ENCODE measurements at places on chromosomes 4 and X.

DNA sequence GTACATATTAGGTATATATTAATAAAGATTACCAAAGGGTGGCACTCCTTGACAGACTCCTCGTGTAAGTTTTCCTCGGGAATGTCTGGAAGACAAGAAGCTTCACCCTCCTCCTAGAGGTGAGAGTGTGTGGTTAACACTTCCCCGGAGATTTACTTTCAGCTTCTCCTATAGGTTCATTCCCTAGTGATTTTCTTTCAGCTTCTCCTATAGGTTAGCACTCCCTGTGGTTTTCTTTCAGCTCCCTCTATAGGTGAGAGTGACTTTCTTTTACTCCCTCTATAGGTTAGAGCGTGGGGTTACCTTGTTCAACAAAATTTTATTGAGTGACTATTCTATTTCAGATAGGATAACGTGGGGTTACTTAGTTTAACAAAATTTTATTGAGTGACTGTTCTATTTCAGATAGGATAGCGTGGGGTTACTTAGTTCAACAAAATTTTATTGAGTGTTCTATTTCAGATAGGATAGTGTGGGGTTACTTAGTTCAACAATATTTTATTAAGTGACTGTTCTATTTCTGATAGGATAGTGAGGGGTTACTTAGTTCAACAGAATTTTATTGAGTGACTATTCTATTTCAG, 106.0 kb upstream of the PLAC1 start:
- no peaks in the 10 kb centered on the region for H3K36me3 ChIP-seq
- H3K27me3 ChIP-seq, result no peaks in the 10 kb centered on the region
- peak; percentile 25 for DNase-seq
- no peak overlapping the region for H3K27ac ChIP-seq

- peaks cover 31% of the 10 kb centered on the region for H3K4me1 ChIP-seq
- no peaks in the 10 kb centered on the region for H3K27me3 ChIP-seq
- H3K4me3 ChIP-seq, result no peak overlapping the region
- DNase-seq, result no peak
- peak overlapping the region; percentile 25 for H3K27ac ChIP-seq
- no peaks in the 10 kb centered on the region for H3K36me3 ChIP-seq
Observed at GRCh38 chr4:55249476-55249875, 96.6 kb upstream of the SRD5A3 start.

DNA sequence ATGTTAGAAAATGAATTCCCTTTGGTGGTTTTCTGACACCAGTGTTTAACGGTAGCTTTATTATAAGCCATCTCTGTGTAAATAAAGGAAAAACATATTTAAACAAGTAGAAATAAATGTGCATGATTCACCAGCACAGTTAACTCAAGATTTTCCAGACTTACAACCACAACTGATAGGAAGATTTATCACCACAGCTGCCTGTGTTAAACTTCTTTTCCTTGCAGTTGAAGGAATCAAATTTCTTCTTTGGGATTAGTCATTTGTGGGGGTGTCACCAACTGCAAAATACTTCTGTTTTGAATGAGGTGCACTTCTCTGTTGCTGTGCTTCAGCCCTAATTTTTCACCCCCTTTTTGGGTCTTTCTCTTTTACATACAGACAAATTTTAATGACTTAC, 128.1 kb upstream of the STK26 start:
- DNase-seq, result peak; percentile 5
- H3K27me3 ChIP-seq, result no peaks in the 10 kb centered on the region

GRCh38 chrX:118595501-118596042, 100.0 kb downstream of the DOCK11 start:
- H3K27ac ChIP-seq, result no peak overlapping the region
- H3K27me3 ChIP-seq, result no peaks in the 10 kb centered on the region
- H3K4me1 ChIP-seq, result no peaks in the 10 kb centered on the region
- H3K36me3 ChIP-seq, result no peaks in the 10 kb centered on the region
- DNase-seq, result no peak

GRCh38 chr4:71270901-71271300, 67.9 kb upstream of the SLC4A4 start:
- peaks cover 26% of the 10 kb centered on the region for H3K4me1 ChIP-seq
- no peaks in the 10 kb centered on the region for H3K27me3 ChIP-seq
- H3K27ac ChIP-seq, result no peak overlapping the region
- H3K36me3 ChIP-seq, result no peaks in the 10 kb centered on the region
- H3K4me3 ChIP-seq, result no peak overlapping the region
- peak; percentile 62 for DNase-seq

- H3K4me3 ChIP-seq, result no peak overlapping the region
- H3K27ac ChIP-seq, result no peak overlapping the region
- peaks cover 5% of the 10 kb centered on the region for H3K36me3 ChIP-seq
- no peaks in the 10 kb centered on the region for H3K27me3 ChIP-seq
Observed at GRCh38 chr4:102789317-102789717, 28.5 kb upstream of the MANBA start.

- no peaks in the 10 kb centered on the region for H3K27me3 ChIP-seq
- H3K4me1 ChIP-seq, result no peaks in the 10 kb centered on the region
Observed at GRCh38 chrX:151458824-151459223, 61.8 kb downstream of the VMA21 start.

DNA sequence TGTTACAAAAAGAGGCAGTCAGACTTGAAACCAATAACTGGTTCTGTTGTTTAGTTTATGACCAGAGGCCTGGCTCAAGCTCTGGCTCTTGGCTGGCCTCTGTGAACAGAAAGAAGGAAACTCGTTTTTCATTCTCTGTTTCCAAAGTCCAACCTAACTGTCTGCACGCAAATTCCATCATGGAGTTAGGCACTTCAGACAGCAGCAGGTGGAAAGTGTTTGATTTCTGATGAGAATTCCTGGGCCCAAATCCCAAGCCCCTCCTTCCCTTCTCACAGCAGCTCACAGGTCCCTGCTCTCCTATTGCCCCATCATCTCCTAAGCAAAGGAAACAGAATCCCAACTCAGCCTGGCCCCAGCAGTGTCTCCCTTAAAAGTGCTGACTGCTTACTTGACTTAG, 42.8 kb upstream of the FGF16 start:
- no peak overlapping the region for H3K27ac ChIP-seq
- H3K4me3 ChIP-seq, result no peak overlapping the region
- H3K36me3 ChIP-seq, result no peaks in the 10 kb centered on the region
- H3K27me3 ChIP-seq, result no peaks in the 10 kb centered on the region

GRCh38 chr4:37885496-37885895, 5.4 kb upstream of the TBC1D1 start:
- no peaks in the 10 kb centered on the region for H3K36me3 ChIP-seq
- DNase-seq, result peak; percentile 35
- no peak overlapping the region for H3K4me3 ChIP-seq
- H3K27me3 ChIP-seq, result peaks cover 39% of the 10 kb centered on the region
- peak overlapping the region; percentile 10 for H3K27ac ChIP-seq

DNA sequence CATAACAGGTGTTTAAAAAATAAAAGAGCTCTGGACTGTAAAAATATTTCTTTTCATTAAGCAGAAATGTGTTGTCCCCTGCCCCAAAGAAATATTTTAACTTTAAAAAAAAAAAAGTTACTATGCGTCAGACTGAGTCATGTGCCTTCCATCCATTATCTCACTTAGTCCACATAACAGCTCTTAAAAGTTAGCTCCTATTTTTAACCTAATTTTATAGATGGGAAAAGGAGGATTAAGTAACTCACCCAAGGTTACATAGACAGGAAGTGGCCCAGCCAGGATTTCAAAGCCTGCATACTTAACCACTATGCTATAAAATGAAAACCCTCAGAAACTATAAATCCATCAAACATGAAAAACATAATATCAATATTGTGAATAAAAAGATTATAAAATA, 97.7 kb downstream of the MANBA start:
- H3K27ac ChIP-seq, result no peak overlapping the region
- peaks cover 13% of the 10 kb centered on the region for H3K4me1 ChIP-seq
- no peak for DNase-seq
- H3K27me3 ChIP-seq, result no peaks in the 10 kb centered on the region
- H3K4me3 ChIP-seq, result no peak overlapping the region
- H3K36me3 ChIP-seq, result peaks cover 14% of the 10 kb centered on the region

DNA sequence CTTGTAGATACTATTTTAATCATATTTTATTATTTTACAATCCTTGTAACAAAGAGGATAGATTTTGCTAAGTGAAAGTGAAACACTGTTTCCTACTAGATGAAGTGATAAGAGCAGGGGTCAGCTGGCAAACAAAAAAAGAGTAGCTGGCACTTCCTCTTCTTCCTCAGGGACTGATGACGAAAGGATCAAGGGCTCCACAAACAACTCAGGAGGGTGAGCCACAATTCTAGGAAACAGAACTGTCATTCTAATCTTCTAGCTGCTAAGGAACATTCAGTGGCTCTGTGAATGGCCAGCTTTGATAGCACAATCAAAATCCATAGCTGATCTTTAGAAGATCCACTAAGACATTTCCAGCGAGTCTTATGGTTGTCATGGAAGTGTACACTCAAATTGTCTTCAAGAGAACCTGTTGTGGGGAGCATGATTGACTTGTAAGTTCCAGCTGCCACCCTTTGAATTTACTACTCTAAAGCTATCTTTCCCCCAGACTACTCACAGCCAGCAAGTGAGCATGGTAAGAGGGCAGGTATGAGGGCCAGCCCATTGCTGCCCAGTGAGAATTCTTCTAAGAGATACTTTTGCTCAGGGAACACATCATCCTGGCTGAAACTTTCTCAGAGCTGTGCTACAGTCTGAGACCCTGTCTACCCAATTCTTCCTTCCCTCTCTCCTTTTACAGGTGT, 275.7 kb upstream of the RASGEF1B start:
- no peak overlapping the region for H3K4me3 ChIP-seq
- no peaks in the 10 kb centered on the region for H3K4me1 ChIP-seq
- H3K27ac ChIP-seq, result no peak overlapping the region
- DNase-seq, result no peak
- H3K27me3 ChIP-seq, result no peaks in the 10 kb centered on the region
- H3K36me3 ChIP-seq, result no peaks in the 10 kb centered on the region

DNA sequence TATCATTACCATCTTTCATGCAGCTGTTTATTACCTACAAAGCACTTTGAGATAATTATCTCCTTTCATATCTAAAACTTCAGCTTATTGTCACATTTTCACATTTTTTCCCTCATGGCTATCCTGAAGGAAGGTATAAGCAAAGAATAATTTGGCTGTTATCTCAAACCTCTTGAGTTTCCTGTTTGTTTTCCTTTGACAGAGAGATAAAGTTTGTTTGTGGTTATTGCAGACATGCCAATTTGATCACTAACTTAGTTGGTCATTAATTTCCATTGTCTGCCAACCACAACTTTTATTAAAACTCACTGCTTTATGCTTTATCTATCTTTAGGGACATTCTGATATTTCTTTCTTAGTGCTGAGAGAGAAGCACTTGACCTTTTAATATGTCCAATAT, 89.8 kb upstream of the SPANXB1 start:
- no peaks in the 10 kb centered on the region for H3K36me3 ChIP-seq
- H3K4me3 ChIP-seq, result no peak overlapping the region
- no peak overlapping the region for H3K27ac ChIP-seq
- no peaks in the 10 kb centered on the region for H3K27me3 ChIP-seq
- no peak for DNase-seq

DNA sequence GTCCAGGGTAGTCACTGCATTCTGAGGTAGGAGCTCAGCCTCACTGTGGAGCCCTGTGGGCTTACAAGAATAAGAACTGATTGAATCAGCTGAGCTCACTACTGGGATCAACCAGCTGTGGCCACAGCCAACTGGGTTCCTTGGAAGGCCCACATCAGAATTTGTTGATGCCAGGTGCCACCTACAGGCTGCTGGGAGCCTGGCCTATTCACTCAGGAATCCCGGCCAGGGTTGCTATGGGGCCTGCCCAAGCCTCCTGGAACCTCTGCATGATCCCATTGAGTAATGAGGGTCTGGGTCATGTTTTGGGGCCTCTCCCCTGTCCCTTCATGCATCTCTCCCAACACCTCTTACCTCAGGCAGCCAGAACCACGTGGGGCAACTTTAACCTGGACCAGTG, 53.9 kb upstream of the KIAA1210 start:
- H3K27me3 ChIP-seq, result no peaks in the 10 kb centered on the region
- no peaks in the 10 kb centered on the region for H3K4me1 ChIP-seq
- H3K27ac ChIP-seq, result no peak overlapping the region
- H3K4me3 ChIP-seq, result no peak overlapping the region

- peak; percentile 39 for DNase-seq
- no peaks in the 10 kb centered on the region for H3K4me1 ChIP-seq
Observed at GRCh38 chrX:119605464-119606279, 552 bp downstream of the NKRF start.

DNA sequence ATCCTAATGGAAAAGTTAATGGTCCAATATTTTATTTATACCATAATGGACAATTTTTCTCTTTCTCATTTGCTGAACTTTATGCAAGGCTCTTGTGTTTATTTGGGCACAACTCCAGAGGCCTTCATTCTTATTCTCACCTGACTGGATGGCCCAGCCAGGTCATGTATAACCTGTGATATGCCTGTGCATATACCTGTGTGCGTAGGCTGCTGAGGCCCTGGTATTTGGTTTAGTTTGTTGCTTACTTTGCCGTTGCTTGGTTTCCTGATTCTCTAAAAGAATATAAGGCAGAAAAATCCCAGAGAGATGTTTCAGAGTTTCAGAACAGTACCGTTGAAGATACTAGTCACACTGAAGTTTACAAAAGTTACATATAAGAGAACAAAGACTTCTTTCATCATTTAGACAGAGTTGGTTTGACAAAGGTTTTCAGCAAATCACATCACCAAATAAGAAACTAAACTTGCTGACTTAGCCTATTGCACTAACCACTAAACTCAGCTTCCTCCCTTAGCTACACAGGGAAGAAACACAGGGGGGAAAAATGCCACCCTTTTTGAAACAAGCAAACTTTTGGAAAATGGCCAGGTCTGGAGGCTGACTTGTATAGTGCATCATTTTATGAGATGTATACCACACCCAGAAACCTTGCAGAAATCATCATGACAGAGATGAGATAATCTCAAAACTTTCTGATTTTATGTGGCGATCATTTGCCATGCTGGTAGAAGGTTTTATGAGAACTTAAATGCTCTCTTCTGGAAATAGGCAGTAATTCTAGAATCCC, 248.5 kb downstream of the GRIA3 start:
- H3K27me3 ChIP-seq, result no peaks in the 10 kb centered on the region
- H3K4me1 ChIP-seq, result no peaks in the 10 kb centered on the region
- no peak overlapping the region for H3K27ac ChIP-seq
- no peaks in the 10 kb centered on the region for H3K36me3 ChIP-seq

- H3K36me3 ChIP-seq, result no peaks in the 10 kb centered on the region
- H3K4me3 ChIP-seq, result no peak overlapping the region
- no peak for DNase-seq
- peaks cover 57% of the 10 kb centered on the region for H3K27me3 ChIP-seq
- H3K27ac ChIP-seq, result no peak overlapping the region
Observed at GRCh38 chrX:3348191-3348590, 1.7 kb upstream of the MXRA5 start.

- H3K27me3 ChIP-seq, result no peaks in the 10 kb centered on the region
- H3K4me3 ChIP-seq, result no peak overlapping the region
- H3K36me3 ChIP-seq, result no peaks in the 10 kb centered on the region
- H3K4me1 ChIP-seq, result no peaks in the 10 kb centered on the region
- no peak overlapping the region for H3K27ac ChIP-seq
- no peak for DNase-seq
Observed at GRCh38 chrX:134982748-134983147, 8.0 kb upstream of the SMIM10 start.

- peak overlapping the region; percentile 71 for H3K27ac ChIP-seq
- no peak for DNase-seq
- H3K36me3 ChIP-seq, result no peaks in the 10 kb centered on the region
- peaks cover 60% of the 10 kb centered on the region for H3K4me1 ChIP-seq
Observed at GRCh38 chr4:151672996-151673395, 87.8 kb downstream of the GATB start.

Data from cardiac muscle cell (in vitro differentiated cells and primary cell).